Activated T-helper 2 cell treated with anti-CD3 and anti-CD28 coated beads, Interferon-gamma antibody, Interleukin-2, Interleukin-4, amounts not matched to agents 10 μg/mL and 5 μg/mL and 100 μg/mL, durations not matched to agents 14 hours and 24 hours and 36 hours (primary cell): ENCODE measurements at places on chromosomes 12 and 14. TPM values are rescaled to one million over a fixed set of nuclear protein-coding genes. Genes with fewer than 3 reads are reported as not detected.
A peak's percentile ranks its signal among the peaks of the same experiment; 100 is the strongest.

GRCh38 chr12:129331356-129332085, 478.2 kb downstream of the GLT1D1 start:
- no peak overlapping the region for H3K27ac ChIP-seq
- H3K27me3 ChIP-seq = no peaks in the 10 kb centered on the region
- no peaks in the 10 kb centered on the region for H3K36me3 ChIP-seq
- no peaks in the 10 kb centered on the region for H3K4me1 ChIP-seq
- H3K4me3 ChIP-seq = no peak overlapping the region

GRCh38 chr12:92898755-92899154, 30.3 kb downstream of the EEA1 start:
- H3K36me3 ChIP-seq = peaks cover 31% of the 10 kb centered on the region
- no peak overlapping the region for H3K4me3 ChIP-seq
- H3K27ac ChIP-seq = no peak overlapping the region
- no peak for DNase-seq
- no peaks in the 10 kb centered on the region for H3K27me3 ChIP-seq

- H3K4me1 ChIP-seq = peaks cover 4% of the 10 kb centered on the region
- H3K27me3 ChIP-seq = peaks cover 27% of the 10 kb centered on the region
- H3K36me3 ChIP-seq = peaks cover 4% of the 10 kb centered on the region
- no peak overlapping the region for H3K27ac ChIP-seq
- no peak overlapping the region for H3K4me3 ChIP-seq
Measured at GRCh38 chr14:72303930-72304329, 371.7 kb downstream of the RGS6 start.

GRCh38 chr12:132660996-132661395, 26.1 kb downstream of the POLE start:
- H3K4me1 ChIP-seq = peaks cover 12% of the 10 kb centered on the region
- H3K36me3 ChIP-seq = peaks cover 86% of the 10 kb centered on the region
- DNase-seq = no peak

DNA sequence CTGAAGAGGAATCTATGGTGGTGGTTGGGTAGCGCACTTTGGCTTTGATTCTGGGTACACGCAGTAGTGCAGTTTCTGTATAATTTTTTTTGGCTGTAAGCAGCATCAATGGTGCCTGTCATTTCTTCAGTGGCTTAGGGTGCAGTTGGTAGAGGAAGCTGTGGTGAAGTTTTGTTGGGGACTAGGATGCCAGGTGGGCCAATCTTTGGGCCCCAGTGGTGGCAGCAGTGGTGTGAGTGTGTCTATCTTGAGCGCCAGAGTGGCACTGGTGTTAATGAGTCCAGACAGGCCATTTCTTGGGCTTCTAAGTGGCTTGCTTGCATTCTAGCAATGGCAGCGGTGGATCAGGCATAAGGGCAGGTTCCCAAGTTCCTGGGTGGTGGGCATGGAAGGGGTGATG, 33.8 kb upstream of the CCND2 start:
- H3K4me1 ChIP-seq = peaks cover 3% of the 10 kb centered on the region
- H3K36me3 ChIP-seq = peaks cover 25% of the 10 kb centered on the region
- no peak for DNase-seq
- no peak overlapping the region for H3K4me3 ChIP-seq
- peaks cover 16% of the 10 kb centered on the region for H3K27me3 ChIP-seq
- no peak overlapping the region for H3K27ac ChIP-seq

DNA sequence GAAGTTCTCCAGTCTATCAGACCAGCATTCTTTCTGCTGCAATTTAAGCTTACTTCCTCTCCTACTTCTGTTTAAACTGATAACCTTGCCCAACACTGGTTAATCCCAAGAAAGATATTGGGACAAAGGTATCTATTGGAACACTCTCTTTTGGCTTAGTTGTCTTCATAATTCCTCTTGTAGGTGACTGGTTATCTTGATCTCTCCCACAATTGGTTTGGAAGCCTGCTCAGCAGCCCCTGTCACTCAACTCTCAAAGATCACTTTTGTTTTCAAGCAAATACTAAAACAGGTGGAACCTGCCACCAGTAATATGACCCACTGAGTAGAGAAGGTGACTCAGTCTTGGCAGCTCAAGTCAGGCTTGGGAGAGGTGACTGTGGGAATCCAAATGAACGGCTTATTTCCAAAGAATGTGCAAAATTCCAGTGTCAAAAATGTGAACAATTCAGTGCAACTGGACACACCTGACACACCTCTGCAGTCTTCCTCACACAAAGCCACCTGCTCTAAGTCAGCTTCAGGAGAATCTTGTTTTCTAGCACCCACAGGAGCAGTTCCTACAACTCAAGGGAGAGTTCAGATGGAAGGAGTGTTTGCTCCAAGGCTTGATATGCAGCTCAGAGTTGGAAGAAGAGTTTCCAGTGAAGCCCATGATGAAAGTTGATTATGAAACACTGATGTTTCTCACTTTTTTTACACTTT, 83.2 kb upstream of the SLC38A2 start:
- DNase-seq = no peak
- H3K27me3 ChIP-seq = no peaks in the 10 kb centered on the region
- peak overlapping the region; percentile 55 for H3K4me3 ChIP-seq

DNA sequence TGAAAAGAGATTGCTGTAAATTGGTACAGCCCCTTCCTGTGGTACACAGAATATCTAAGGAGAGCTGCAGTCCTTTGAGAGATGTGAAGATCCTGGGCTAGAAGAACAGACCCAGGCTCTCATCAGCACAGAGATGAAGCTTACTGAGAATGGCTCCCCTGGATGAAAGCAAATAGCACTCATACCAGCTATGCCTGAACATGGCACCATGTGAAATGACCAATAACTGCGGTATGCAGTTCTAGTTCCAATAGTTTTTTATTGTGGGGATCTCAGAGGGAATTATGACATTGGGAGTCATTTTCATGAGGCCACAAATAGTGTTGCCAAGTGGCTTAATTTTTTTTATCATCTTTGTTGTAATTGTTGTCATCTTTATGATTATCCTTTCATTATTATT, 15.4 kb upstream of the TRHDE start:
- no peak overlapping the region for H3K27ac ChIP-seq
- H3K4me3 ChIP-seq = no peak overlapping the region
- no peaks in the 10 kb centered on the region for H3K36me3 ChIP-seq
- DNase-seq = no peak
- no peaks in the 10 kb centered on the region for H3K27me3 ChIP-seq

DNA sequence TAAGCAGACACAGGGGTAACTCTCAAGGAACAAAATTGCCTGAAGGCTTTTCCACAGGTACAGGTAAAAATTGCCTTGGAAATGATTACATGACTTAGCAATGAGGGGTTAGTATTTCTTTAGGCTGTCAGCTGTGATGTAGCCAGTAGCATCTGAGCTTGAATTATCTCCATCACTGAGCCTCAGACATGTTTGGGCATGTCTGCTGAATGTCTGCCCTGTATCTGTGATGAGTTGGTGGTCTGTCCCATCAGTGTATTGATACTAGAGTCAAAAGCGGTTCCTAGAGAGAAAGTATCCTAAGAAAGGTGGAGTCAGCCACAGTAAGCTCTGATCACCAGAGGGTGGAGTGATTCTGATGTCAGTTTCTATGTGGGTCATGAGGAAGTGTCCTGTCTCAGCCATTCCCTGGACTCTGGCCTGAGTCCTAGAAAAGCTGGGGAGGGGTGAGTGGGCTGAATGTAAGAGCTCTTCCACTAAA, 16.3 kb downstream of the AKAP6 start:
- DNase-seq = no peak
- no peaks in the 10 kb centered on the region for H3K4me1 ChIP-seq
- H3K27ac ChIP-seq = no peak overlapping the region
- no peaks in the 10 kb centered on the region for H3K36me3 ChIP-seq

GRCh38 chr14:102625564-102626296, 33.3 kb downstream of the RCOR1 start:
- peaks cover 12% of the 10 kb centered on the region for H3K36me3 ChIP-seq
- no peak overlapping the region for H3K27ac ChIP-seq
- H3K4me1 ChIP-seq = peaks cover 19% of the 10 kb centered on the region
- DNase-seq = no peak

DNA sequence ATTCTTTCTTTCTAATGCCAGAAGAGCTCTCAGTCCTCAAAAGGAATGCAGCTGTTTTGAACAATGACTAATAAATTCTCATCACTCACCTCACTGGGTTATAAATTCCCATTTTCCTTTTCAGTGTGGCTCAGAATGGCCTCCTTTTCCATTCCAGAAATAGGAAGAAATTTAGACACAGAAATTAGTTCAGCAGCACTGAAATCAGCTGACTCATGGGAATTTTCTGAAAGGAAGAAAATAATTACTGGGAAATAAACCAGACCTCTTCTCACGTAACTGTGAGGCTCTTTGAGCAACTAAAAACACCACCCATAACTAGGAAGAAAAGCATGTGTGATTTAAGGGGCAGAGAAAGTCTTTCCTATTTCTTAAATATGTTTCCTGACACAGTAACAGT, 23.8 kb downstream of the CD163 start:
- no peaks in the 10 kb centered on the region for H3K36me3 ChIP-seq
- H3K27ac ChIP-seq = no peak overlapping the region
- no peak overlapping the region for H3K4me3 ChIP-seq
- DNase-seq = no peak
- H3K4me1 ChIP-seq = no peaks in the 10 kb centered on the region

- H3K27ac ChIP-seq = peak overlapping the region; percentile 46
- no peaks in the 10 kb centered on the region for H3K36me3 ChIP-seq
- H3K4me3 ChIP-seq = peak overlapping the region; percentile 38
- peak; percentile 73 for DNase-seq
Measured at GRCh38 chr12:76158518-76159321, 74.2 kb upstream of the NAP1L1 start.

DNA sequence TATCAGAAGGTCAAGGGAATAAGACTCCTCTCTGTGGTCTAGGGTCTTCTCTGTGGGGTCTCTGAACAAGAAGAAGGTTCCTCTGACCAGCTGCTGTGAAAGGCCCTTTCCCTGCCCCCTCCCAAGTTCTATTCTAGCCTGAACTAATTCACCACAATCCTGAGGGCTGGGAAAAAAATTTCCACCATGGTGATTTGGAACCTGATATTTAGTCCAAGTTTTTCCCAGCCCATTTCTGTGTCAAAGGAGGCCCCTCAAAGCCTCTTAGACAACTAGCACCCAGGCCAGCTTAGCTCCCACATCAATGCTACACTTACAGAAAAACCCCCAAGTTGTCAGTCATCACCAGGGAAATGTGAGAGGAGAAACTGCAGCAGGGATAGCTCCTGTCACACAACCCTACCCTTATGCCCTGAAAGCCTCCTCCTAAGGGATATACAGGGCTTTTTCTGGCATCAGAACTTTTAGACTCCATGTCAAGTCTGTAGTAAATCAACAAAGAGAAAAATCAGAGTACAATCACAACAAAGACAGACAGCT, 4.5 kb downstream of the FMNL3 start:
- H3K4me1 ChIP-seq = peaks cover 61% of the 10 kb centered on the region
- H3K27me3 ChIP-seq = peaks cover 3% of the 10 kb centered on the region
- no peak overlapping the region for H3K27ac ChIP-seq
- DNase-seq = no peak
- no peak overlapping the region for H3K4me3 ChIP-seq

DNA sequence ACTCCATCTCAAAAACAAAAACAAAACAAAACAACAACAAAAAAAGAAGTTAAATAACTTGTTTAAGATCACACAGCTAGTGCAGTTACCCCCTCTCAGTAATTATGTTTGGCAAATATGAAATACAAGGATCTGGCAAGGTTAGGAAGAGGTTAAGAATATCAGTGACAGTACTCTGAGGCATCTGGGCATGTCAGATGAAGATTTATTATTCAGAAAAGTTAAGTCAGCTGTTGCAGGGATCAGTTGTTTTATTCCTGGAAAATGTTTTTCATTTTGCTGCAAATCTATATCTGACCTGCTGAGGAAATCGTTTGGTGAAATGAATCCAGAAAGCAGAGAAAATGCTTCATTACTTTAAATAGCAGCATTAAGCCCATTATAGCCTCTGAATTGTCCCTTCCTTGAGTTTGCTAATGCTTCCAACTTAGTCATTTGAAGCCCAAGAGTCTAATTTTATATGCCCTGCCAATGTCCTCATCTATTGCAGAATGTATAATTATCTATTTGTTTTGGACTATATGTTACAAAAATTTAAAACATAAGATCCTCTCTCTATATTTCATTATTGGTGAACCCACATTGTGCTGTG, 8.1 kb downstream of the GPX2 start:
- no peak for DNase-seq
- H3K4me1 ChIP-seq = peaks cover 38% of the 10 kb centered on the region
- H3K4me3 ChIP-seq = no peak overlapping the region
- no peaks in the 10 kb centered on the region for H3K27me3 ChIP-seq

GRCh38 chr12:47087088-47087688, 7.4 kb upstream of the AMIGO2 start:
- no peak overlapping the region for H3K27ac ChIP-seq
- no peak for DNase-seq
- H3K4me1 ChIP-seq = peaks cover 43% of the 10 kb centered on the region
- H3K4me3 ChIP-seq = no peak overlapping the region

DNA sequence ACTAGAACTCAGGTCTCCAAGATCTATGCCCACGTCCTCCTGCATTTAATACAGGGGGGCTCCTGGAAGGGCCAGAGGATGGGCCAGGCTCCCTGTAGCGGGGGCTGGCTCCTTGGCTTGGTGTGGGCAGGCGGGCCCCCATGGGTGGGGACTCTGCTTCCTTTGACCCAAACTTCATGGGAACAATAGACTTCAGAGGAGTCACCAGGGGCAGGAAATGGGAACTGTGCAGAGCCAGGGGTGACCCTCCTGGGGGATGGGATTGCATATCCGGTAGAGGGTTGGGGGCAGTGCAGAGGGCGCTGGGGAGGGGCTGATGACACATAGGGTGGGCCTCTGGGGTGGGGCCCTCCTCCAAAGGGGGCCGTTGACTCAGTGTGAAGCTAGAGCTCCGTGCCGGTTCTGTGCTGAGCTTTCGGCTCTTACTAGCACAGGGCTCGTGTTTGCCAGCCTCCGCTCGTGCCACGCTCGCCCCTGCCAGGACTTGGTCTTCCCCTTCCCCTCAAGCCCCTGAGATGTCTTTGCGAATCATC, 4.6 kb downstream of the TEAD4 start:
- H3K4me1 ChIP-seq = peaks cover 9% of the 10 kb centered on the region
- no peak overlapping the region for H3K27ac ChIP-seq
- no peak for DNase-seq
- peaks cover 29% of the 10 kb centered on the region for H3K27me3 ChIP-seq

Gene C1S
- 2.5 and 2.6 TPM in 2 replicates for total RNA-seq

Gene SERPINA9
- not detected in 2 replicates for total RNA-seq

Gene PLEKHH1
- 1.5 and 1.8 TPM in 2 replicates for total RNA-seq

Gene FAM161B
- 0.57 and 0.68 TPM in 2 replicates for total RNA-seq

Gene HOXC10
- total RNA-seq = not detected in 2 replicates

Gene SBNO1
- total RNA-seq = 51.1 and 52.2 TPM in 2 replicates

Gene RTN1
- not detected in 2 replicates for total RNA-seq

Gene CLEC2D
- total RNA-seq = 350 and 351 TPM in 2 replicates
